ENCODE measurements at places on chromosomes 4 and X. TPM values are rescaled to one million over a fixed set of nuclear protein-coding genes. Genes with fewer than 3 reads are reported as not detected.

DNA sequence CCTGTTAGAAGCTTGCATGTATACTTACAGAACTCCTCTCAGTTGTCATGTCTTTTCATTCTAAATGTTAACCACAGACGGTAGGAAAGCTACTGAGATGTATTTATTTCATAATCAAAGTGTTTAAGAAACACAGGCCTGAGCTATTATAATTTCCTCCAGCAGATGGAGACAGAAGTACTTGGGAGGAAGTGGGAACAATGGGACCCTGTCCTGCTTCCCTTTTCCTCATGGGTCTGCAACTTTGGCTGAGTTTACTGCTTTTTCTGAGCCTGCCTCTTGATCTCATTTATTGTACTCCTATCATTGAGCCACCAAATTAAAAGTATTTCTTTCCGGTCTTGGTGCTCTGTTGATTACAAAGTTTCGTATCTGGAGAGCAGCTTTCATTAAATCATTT, 67.7 kb upstream of the SPANXN2 start:
- DNase-seq: peak; percentile 2
- no peak overlapping the region for H3K27ac ChIP-seq
- no peaks in the 10 kb centered on the region for H3K4me1 ChIP-seq
- H3K36me3 ChIP-seq: no peaks in the 10 kb centered on the region

DNA sequence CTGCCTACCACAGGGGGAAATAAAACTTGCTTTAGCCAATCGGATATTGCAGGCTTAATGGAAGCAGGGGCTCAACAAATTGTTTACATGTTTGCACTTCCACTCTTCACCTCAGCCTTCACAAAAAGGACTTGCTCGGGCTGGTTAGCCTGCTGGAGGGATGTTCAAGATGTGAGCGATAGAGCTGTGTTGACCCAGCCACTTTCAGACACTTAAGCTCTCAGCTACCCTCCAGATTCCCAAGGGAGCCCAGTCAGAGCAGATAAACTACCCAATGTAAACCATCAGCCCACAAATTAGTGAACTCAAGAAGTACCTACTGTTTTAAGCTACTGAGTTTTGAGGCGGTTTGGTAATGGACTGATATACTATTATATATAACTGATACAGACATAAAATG, 508.4 kb upstream of the FTHL17 start:
- H3K27ac ChIP-seq: no peak overlapping the region
- peaks cover 5% of the 10 kb centered on the region for H3K36me3 ChIP-seq
- DNase-seq: no peak
- no peaks in the 10 kb centered on the region for H3K27me3 ChIP-seq
- no peaks in the 10 kb centered on the region for H3K4me1 ChIP-seq

DNA sequence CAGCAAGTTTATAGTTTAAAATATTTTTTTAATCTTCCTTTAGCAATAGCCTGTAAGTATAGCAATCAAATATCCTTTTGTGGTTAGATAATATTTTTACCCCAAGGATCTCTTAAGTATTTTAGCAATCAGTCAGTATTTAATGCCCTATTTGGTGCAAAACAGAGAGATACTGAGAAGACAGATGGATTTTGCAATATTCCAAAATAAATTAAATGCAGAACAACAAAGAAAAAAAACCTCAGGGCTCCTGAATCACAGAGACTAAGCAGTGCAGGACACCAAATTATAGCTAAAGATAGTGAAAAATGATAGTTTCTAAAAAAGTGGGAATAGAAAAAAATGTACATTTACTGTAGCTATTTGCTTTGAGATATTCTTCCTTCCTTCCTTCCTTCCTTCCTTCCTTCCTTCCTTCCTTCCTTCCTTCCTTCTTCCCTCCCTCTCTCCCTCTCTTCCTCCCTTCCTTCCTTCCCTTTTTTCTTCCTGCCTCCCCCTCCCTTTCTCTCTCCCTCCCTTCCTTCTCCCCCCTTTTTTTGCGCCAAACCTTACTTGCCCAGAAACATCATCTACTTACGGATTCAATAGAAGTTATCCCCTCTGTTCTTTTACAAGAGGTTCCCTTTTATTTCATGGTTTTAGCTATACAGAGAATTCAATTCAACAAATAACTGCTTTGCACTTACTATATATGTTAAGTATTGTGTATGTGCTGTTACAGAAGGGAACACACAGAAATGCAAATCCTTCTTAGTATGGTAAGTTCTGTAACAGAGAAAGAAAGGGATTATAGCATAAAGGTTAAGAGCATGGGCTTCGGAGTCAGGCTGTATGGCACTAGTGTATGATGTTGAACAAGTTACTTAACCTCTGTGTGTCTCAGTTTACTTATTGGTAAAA, 219.0 kb downstream of the CPE start:
- DNase-seq: no peak
- H3K27ac ChIP-seq: no peak overlapping the region
- H3K36me3 ChIP-seq: no peaks in the 10 kb centered on the region
- H3K4me3 ChIP-seq: no peak overlapping the region

- DNase-seq: no peak
- H3K4me1 ChIP-seq: peaks cover 20% of the 10 kb centered on the region
- no peaks in the 10 kb centered on the region for H3K36me3 ChIP-seq
- H3K4me3 ChIP-seq: no peak overlapping the region
These were observed 27.1 kb upstream of the MAPK10 start for GRCh38 chr4:86386817-86387415.

DNA sequence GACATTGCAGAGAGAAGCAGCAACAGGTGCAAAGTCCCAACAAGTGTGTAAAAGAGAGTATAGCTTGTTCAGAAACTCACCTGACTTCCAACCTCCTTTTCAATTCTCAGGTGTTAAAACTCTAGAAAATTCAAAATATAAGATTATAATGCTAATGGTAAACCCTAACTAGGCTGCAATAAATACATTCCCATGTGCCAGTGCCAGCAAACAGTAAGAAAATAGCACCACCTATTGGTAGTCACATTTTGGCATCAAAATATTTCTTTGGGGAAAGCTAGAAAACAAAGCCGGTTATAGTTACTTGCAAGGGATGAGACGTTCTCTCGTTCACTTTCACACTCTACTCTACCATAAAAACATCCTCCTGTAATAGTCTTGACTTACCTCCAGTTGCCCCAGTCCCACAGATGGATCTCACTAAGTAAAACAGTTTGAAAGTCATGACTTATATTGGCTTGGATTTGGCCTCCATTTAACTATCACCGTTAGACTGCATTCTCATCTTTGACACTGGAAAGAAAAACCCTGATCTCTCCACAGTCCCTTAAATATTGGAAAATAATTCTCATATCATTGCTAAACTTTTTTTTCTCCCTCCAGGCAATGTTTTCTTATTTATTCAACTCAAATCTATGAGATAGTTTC, 9.6 kb downstream of the BMP3 start:
- no peak overlapping the region for H3K27ac ChIP-seq
- no peak overlapping the region for H3K4me3 ChIP-seq
- H3K27me3 ChIP-seq: peaks cover 88% of the 10 kb centered on the region
- no peaks in the 10 kb centered on the region for H3K36me3 ChIP-seq
- no peak for DNase-seq

GRCh38 chrX:117487421-117487820, 629.2 kb downstream of the KLHL13 start:
- H3K4me3 ChIP-seq: no peak overlapping the region
- H3K27ac ChIP-seq: no peak overlapping the region
- no peaks in the 10 kb centered on the region for H3K4me1 ChIP-seq
- H3K36me3 ChIP-seq: no peaks in the 10 kb centered on the region
- peaks cover 4% of the 10 kb centered on the region for H3K27me3 ChIP-seq

DNA sequence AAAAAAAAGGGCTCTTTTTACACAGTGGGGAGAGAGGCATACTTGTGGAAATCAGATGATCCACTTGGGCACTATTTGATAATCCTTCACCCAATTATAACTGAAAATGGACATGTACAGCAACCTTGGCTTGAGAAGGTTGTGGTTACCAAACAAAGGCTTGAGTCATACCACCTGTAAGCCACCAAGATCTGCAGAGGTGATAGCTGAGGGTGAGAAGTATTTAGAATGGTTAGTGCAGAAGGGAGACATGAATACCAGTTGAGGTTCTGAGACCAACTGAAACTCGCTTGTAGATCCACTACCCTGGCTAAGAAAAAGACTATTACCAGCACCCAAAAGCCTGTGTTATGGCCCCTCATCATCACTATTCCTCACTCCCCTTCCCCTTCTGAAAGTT, 614.0 kb downstream of the STIM2 start:
- no peak overlapping the region for H3K4me3 ChIP-seq
- no peaks in the 10 kb centered on the region for H3K27me3 ChIP-seq
- peaks cover 8% of the 10 kb centered on the region for H3K4me1 ChIP-seq

The GLOD5 gene
- total RNA-seq: not detected

The ZNF275 gene
- 13.9 TPM for total RNA-seq

The HELT gene
- total RNA-seq: not detected

The GUCY1A1 gene
- total RNA-seq: 0.75 TPM

The ARHGAP24 gene
- 1.5 TPM for total RNA-seq

The NHSL2 gene
- total RNA-seq: 10.8 TPM

The CTSO gene
- 1.7 TPM for total RNA-seq
